ENCODE measurements at places on chromosomes 3 and 15.

DNA sequence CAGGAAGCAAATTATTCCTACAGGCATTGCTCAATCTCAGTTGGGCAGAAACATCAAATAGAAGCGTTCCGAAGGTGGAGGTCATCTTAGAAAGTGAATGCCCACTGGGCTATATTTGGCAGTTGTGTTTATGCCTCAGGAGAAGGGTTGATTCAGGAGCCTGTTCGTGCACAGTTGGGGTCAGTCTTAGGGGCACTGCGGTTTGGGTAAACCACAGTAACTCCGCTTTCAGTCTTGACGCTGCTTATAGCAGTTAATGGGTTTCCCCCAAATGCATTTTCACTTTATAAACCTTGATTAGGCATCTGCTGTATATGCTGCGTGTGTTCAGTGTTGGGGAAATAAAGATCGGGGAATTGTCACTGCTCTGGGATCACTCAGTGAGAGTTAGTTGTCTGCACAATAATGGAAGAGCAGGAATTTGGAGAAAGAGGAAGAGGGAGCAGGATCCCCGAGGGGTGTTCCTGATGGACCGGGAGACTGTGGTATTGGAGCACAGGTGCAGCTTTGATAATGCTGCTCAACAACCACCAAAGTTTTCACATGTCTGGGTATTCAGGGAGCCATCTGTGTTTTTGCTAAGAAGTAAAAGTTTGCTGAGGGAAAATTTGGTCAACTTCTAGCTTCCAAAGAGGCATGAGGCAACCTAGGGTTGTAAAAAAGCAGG lies 124.3 kb upstream of the EIF1B start:
- no peak for DNase-seq

GRCh38 chr3:22980346-22980745 lies 222.8 kb upstream of the UBE2E2 start:
- DNase-seq = no peak

DNA sequence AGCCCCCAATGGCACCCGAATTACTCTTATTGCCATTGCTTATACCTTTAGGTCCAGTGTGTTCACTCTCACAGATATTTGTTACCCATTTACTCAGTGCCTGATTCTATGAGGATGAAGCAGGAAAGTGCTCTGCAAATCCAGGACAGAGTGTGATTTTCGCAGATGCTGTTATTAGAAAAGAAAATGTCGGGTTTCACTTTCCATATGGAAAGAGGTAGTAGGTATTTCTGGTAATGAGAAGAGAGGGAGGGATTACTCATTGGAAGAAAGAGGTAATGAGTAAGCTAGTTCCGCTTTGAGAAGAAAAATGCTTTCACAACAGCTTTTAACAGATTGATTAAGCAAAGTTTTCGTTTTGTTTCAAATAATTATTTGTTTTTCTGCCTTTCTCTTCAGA lies 336.3 kb upstream of the CFAP20DC start:
- no peak for DNase-seq

- DNase-seq = no peak
Measured at GRCh38 chr3:129686941-129687340, 80.5 kb upstream of the PLXND1 start.

GRCh38 chr3:140842984-140843649 lies 98.5 kb upstream of the SLC25A36 start:
- DNase-seq = no peak
